Foreskin keratinocyte (primary cell): ENCODE measurements at places on chromosomes 5 and 9. TPM values are rescaled to one million over a fixed set of nuclear protein-coding genes. Genes with fewer than 3 reads are reported as not detected.
A peak's percentile ranks its signal among the peaks of the same experiment; 100 is the strongest.

GRCh38 chr5:32942225-32942989, 231.3 kb downstream of the NPR3 start:
- DNase-seq, result no peak

DNA sequence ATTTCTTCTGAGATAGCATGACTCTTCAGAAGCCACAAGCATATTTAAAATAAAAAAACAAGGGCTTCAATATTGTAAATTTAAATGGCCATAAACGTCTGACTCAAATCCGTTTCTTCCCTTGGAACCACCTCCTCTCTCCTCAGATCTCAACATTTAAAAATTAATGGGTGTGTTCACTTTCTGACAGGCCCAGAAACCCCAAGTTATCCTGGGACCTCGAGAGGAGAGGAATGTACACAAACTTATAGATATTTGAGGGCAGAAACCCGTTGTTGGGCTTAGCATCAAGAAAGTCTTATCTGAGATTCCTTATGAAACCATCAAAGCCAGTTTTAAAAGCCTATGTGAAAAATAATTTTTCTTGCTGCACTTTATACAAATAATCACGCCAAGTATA, 29.2 kb downstream of the MLLT3 start:
- no peak for DNase-seq

SPATA6L gene
- total RNA-seq, result 0.24 and 0.28 TPM in 2 replicates

DNA sequence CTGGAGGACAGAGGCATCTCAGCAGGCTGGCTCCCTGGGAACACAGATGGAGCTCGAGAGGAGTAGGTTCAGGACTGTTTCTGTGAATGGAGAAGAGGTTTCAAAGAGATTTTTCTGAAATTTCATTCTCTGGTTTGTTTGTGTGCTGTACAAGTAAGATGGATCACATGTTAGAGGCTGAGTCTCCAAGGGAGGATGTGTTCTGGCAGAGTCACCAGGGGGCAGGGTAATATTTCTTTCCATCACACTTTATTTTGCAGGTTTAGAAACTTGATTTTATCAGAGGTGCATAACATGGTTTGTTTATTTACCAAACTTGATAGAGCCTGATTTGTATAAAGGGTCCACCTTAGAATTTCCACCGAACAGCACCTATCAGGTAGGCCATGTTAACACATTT, 69.2 kb upstream of the ARL15 start:
- DNase-seq, result no peak

- DNase-seq, result no peak
These were observed 100.5 kb downstream of the PARP8 start for GRCh38 chr5:50766967-50767366.

DNA sequence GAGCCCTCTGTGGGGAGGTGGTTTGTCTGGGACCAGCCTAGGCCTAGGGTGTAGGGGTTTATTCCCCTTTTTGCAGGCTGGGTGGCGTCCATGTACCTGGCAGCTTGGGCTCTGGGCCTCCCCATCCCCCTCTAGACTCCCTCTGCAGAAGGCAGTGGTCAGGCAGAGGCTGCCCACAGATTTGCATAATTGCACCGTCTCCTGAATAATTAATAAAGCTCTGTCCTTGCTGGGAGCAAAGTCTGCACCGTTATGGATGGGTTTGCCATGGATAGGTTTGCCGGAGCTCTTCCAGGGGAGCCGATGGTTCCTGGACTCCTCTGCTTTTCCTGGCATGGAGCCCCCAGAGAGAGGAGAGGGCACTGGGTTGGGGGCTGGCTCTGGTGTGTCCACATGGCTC, 60.4 kb downstream of the DAB2IP start:
- DNase-seq, result no peak

DNA sequence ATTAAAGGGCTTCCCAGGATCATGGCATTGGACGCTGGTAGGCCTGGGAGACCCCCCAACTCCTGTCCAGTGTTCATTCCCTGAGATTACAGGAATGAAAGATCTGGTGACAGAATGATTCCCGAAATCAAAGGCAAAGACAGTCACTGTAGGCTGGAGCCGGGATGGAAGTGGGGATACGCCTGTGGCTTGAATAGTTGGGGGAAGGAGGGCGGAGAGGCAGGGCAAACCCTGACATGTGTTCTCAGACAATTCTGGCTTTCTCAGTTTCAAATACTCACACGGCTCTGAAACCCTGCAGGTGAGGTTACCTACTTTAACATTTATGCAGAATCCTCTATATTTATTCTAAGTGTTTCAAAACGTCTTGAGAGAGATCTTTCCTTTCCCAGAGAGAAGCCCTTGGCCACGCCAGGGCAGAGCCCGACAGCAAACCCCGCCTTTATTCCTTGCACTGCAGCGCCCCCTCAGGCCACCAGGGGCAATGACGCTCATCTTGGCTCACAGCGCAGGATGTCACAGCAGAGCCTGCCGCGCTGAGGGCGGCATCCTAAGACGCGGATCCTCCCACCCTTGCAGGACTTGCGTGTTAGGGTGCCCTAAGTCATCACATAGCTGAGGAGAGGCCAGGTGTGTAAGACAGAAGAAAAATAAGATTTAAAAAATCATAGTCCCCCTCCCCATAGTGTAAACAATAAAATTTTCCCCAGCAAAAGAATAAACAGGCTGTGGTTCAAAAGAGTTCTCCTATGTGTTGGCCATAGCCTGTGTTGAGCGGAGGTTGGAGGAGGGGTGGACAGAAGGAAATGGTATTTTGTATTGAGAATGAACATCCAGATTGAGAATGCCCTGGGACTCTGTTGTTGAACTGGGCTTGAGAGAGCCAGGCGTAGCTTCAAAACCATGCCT, 284.5 kb downstream of the NTRK2 start:
- DNase-seq, result peak; percentile 62

DDX4 gene
- total RNA-seq, result not detected in 2 replicates

DNA sequence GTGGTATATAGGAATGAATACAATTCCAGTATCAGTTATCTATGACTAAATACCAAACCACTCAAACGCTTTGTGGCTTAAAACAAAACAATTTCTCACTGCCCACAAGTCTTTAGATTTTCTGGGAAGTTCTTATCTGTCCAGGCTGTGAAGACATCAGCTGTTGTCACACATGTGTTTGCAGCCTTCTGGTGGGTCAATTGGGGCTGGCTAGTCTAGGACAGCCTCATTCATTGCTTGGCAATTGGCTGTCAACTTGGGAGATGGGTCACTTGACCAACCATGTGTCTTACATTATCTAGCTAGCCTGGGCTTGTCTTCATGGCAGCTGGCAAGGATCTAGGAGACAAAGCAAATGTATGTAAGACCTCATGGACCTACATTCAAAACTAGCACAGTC, 53.8 kb upstream of the PAPPA start:
- DNase-seq, result peak; percentile 83

DNA sequence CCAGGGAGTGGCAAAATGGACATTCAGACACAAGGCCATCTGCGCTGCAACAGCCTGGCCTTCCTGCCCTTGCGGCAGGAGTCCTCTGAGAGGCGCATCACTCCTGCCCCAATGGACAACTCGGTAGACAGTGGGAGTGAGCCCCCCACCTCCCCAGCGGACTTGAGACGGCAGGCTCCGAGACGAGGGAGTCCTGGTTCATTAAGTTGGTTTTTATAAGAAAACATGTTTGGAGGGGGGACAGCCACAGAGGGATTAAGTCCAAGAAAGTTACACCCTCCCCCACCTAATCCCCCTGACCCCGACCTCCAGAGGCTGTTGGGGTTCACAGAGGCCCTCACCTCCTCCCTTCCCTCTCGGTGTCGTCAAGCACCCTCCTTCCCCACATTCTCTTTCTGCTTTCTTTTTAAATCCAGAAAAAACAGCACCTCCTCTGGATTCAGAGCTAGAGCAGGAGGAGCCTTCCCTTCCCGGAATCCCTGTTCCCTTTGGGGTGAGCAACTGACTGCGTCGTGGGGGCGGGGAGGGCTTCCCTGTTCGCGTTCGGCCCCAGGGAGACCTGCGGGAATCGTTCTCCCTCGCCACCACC, 1.8 kb upstream of the EGR1 start:
- DNase-seq, result no peak

GHR gene
- 1.6 and 2.1 TPM in 2 replicates for total RNA-seq

GDA gene
- total RNA-seq, result 0.46 and 1.2 TPM in 2 replicates

NAA35 gene
- 22.4 and 24.5 TPM in 2 replicates for total RNA-seq

DNA sequence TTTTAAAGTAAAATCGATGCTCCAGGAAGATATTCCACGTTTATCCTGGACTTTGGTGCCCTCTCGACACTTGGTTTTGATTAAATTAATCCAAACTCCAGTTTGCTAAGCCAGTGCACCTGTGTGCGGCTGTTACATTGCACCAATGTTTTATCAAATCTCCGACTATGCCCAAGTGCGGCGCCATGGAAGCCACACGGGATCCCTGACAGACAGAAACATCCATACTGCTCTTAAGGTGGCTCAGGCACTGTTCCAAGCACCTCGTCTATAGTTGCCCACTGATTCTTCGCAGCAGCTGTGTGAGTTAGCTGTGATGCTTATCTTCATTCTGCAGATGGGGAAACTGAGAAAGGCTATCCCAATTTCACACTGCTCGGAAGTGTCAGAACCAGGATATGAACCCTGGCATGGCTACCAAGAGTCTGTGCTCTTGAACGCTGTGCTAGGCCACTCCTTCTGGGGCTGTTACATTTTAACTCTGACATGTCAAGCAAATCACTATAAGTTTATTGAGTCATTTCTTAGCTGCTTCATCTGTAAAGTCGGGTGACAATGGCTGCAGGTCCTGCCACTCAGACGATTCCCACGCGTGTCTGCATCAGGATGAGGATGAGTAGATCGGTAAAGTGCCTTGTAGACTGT, 113.0 kb downstream of the ADAMTS2 start:
- DNase-seq, result no peak

GRCh38 chr5:110058175-110058574, 368.4 kb downstream of the MAN2A1 start:
- DNase-seq, result no peak

DNA sequence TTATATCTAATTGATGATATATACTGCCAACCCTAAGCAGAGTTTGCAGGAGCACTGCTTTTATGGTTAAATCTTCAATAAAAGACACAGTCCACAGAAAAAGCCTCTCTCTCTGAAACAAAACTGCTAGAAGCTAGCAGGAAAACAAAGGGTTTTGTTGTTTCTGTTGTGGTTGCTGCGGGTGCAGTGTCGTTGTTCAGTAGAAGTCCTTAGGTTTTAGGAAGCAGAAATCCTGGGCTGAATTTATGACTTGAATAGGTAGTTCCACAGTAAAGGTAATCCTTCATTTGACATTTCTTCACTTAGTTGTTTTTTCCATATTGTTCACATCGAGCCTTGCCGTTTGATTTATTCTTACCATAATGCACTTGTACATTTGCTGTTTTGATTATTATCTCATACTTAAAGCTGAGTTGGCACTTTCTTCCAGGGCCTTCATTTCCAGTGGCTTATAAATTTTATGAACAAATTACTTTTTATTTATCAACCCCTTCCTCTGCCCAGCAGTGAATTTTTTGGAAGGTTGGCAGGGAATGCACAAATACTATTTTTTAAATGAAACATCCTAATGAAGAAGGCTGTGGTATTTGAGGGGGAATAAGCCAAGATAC, 209.6 kb upstream of the SLC30A5 start:
- no peak for DNase-seq

DNA sequence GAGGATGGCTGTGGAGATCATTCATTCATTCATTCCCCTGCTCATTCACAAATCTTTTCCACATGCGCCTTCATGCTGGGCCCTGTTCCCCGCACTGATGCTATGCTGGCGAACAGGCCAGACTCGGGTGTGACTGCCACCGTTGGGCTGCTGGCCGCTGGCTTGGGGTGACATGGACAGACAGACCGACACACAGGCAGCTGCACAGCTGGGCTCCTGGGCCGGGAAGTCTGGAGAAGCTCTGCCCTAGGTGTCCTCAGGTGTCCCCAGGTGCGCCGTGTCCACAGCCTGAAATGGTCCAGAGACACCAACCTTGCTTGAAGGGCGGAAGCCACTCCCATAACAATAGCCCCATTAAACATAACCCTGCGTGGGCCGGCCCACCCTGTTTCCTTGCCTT, 35.0 kb upstream of the BARHL1 start:
- DNase-seq, result no peak
